Activated T-cell treated with anti-CD3 and anti-CD28 coated beads for 1 hour (primary cell): ENCODE measurements at places on chromosomes 4 and X.

DNA sequence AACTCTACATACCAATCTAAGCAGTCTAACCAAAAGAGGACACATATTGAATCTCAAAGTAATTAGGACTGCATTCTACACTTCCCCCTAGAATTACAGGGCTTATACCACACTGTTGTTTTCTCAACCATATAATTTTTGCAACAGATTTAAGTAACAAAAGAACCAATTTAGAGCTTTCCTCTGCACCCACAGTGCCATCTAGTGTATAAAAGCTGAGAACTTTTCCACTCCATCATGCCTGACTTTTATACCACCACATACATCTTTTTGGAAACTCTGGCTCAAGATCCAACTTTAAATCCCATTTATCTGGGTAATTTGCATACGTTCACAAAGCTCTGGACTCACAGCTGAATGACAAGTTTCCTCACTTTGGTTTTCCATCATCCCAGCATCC, 99.5 kb downstream of the EFHC2 start:
- DNase-seq: no peak

DNA sequence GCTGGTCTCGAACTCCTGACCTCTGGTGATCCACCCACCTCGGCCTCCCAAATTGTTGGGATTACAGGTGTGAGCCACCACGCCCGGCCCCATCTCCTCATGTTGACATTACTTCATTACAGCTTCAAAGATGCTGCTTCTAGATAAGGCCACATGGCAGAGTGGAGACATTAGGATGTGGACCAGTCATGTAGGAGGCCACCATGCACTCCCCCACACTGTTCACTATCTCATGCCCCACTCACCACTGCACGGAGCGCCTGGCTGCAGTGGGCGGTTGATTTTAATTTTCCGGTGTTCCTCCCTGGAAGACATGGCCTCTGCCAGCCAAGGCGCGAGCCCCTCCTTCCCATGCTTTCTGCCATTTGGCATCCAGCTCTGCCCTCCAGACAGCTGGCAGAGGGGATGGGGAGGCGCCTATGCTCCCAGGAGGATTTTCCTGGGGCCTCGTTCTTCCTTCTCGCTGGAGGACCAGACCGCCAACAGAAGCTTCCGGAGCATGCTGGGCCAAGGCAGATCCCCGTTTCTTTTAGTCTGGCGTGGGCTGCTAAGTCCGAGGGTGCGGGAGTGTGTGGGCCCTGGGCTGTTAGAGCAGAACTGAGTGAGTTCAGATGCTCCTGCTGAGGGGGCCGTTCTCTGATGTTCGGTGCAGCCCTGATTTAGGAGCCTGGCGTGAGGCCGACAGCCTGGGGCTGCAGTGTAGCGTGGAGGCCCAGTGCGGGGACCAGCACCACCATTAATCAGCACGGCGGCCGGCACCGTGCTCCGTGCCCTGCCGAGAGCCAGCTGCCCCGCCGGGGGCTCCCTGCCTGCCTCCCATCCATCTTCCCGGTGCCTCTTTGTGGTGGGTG, 93.1 kb downstream of the SORCS2 start:
- no peak for DNase-seq

DNA sequence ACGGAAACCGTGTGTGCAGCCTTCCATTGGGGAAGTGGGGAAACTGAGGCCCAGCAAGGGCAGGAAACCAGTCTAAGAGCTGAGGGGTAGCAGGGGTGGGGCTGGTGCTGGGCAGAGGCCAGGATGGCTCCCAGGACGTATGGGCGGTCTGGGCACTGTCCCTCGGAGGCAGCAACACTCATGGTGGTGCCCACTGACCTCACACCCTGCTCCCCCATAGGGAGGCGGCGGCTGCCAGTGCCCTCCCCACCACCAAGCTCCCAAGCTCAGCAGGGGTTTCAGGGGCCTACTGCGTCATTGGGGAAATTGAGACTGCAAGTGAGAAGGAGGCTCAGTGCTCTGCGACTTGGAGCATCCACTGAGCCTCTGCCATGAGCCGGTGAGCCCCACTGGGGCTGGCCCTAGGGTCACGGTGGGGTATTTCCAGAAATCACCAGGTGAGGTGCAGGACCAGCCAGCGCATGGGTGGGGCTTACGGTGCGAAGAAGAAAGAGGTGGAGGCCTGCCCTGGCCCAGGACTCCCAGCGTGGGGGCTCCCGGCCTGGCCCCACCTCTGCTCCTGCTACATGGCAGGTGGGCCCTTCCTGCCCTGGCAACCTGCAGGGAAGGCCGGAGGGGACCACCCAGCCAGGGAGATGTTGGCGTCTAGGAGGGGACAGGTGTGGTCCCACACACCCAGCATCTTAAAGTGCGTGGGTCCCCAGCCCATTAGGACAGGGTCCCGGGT, 915 bp downstream of the MSANTD1 start:
- no peak for DNase-seq

DNA sequence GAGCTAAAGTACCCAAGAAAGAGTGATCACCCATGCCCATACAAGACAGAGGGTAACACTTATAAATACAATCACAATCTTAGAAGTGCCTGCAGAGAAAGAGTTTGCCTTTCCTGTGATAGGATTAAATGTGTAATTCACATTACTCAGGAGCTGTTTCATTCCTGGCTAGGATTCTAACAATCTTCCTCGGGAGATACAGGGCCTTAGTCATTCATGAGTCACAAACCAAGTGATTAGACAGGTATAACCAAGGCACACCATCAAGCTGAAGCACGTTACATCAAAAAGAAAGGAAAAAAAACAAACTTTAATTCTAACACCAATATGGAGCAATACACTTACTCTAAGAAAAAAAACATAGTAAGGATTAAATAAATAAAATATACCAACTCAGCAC, 14.9 kb downstream of the ABCG2 start:
- DNase-seq: no peak

DNA sequence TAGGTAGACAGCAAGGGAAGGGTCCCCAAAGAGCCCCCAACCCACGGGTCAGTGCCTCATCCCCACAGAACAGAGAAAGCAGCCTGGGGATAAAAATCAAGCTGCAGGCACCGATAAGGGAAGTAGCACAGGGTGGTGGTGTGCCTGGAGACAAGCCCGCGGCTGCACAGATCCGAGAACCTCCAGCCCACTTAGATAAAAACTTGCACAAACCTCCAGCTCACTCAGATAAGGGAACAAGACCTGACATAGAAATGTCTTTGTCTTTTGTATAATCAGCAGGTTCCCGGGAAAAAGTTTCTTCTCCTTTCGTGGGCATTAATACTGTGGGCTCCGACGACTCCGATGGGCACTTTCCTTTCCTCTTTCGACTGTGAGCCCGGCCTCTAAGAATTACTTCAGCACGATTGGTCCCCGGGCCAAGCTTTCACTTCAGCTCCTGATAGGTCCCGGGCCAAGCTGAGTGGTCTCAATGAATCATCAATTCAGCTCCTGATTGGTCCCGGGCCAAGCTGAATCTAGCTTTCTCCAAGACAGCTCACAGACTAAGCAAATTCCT, 32.4 kb downstream of the PRDX4 start:
- no peak for DNase-seq

- DNase-seq: no peak
These were observed 236.1 kb upstream of the LDB2 start for GRCh38 chr4:17134565-17134964.

GRCh38 chrX:15718283-15718970, 19.6 kb upstream of the CA5B start:
- no peak for DNase-seq

- no peak for DNase-seq
These were observed 1455.5 kb downstream of the TECRL start for GRCh38 chr4:62953752-62954151.

DNA sequence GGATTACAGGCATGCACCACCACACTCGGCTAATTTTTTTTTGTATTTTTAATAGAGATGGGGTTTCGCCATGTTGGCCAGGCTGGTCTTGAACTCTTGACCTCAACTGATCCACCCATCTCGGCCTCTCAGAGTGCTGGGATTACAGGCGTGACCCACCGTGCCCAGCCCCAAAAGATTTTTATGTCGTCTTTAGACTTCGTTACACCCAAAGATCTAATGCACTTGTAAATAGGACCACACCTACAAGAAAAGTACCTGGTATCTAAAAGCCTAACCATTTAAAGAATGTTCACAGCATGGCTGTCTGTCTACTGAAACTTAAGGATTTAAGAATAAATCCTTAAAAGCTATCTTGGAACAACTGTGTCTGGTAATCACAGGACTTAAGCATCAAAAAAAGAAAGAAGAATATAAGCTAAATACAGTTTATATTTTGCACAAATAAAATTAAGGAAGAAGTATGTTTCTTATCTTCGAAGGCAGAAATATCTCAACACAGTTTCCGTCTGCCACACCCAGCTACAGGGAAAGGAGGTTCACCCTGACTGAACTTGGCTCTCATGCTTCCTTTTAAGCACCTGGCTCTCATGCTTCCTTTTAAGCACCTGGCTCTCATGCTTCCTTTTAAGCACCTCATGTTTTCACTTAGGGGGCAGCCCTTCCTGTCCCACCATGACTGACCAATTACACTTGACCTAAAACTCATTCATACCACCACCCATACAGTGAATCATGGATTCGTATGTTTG, 92.0 kb upstream of the STS start:
- no peak for DNase-seq

GRCh38 chrX:21781525-21781924, 23.6 kb upstream of the SMPX start:
- no peak for DNase-seq

DNA sequence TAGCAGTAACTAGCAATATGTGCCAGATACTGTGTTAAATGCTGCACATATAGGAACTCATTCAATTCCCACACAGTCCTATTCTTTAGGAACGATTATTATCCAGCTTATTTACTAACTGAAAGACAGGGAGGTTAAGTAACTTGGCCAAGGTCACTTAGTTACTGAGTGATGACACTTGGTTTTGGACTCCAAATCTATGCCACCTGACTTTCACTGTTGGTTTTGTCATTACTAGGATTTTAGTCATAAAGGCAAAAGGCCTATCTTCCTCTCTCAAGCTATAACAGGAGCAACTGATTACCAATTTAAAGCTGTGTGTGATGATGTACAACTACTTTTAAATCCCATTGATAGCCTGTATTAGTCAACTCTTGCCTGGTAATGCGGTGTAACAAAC, 138.9 kb upstream of the STX18 start:
- no peak for DNase-seq

GRCh38 chrX:3216581-3217180, 129.8 kb downstream of the MXRA5 start:
- no peak for DNase-seq

DNA sequence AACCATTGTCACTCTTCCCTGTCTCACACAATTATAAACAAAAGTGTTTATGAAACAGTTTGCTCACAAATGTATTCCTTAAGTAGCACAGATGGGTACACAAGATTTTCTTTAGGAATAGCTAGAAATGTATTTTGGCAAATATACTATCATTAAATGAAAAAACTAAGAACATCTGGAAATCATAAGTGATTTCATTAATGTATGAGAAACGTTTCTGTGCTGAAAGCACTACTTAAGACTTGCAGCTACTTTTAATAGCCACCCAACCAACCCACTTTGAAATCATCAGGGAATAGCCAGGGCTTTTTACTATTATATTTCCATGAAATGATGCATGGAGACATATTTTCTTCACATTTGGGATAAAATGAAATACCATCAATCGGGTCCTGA, 62.3 kb upstream of the NAP1L5 start:
- no peak for DNase-seq

DNA sequence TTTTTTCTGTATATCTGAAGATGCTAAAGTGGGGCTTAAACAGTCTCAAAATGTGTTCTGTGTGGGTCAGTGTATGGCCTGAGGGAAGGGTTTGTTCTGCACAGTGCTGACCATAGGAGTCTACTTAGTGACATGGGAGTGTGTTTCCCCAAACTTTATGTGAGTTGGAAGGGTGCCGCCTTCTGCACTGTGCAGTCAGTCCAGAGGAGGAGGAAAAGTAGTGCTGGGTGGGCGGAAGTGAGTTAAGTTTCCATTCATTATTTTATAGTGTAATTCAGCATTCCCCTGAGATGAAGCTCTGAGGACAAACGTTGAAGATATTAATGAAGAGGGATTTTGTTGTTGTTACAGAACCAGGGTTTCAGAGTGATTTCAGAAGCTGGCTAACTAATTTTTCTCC, 2.9 kb downstream of the CHST7 start:
- DNase-seq: no peak

GRCh38 chr4:81399306-81400086, 72.2 kb downstream of the RASGEF1B start:
- no peak for DNase-seq

- no peak for DNase-seq
These were observed 57.5 kb downstream of the GPR82 start for GRCh38 chrX:41781500-41781899.
